ENCODE measurements at places on chromosomes 3 and 15.
A peak's percentile ranks its signal among the peaks of the same experiment; 100 is the strongest.

GRCh38 chr3:115284980-115285379 is 137.9 kb upstream of the ZBTB20 start:
- no peak for DNase-seq

- no peak for DNase-seq
Observed at GRCh38 chr15:51111061-51111460, 16.4 kb upstream of the TNFAIP8L3 start.

GRCh38 chr3:77780278-77780996 is 740.5 kb downstream of the ROBO2 start:
- DNase-seq: no peak

DNA sequence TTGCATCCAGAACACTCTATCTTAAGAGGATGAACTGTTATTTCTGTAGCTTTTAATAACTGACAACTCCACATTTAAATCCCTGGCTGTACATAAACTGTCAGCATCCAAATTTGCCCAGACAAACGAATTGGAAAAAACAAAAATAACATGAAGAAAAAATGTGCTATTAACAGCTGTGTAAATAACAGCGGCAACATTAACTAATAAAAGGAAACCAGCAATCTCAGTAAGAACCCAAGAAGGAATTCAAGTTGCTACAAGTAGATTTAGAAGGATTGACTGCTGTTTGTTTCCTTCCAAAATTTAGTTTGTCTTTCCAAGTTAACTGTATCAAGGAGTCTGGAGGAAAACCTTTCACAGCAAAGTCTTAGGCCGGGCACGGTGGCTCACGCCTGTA is 550.6 kb upstream of the MDFIC2 start:
- DNase-seq: no peak

GRCh38 chr15:81312790-81313543 is 11.0 kb downstream of the STARD5 start:
- no peak for DNase-seq

GRCh38 chr3:78879295-78879860 is 888.4 kb downstream of the ROBO1 start:
- no peak for DNase-seq

- DNase-seq: no peak
Observed at GRCh38 chr3:125470671-125471070, 49.3 kb downstream of the SNX4 start.

DNA sequence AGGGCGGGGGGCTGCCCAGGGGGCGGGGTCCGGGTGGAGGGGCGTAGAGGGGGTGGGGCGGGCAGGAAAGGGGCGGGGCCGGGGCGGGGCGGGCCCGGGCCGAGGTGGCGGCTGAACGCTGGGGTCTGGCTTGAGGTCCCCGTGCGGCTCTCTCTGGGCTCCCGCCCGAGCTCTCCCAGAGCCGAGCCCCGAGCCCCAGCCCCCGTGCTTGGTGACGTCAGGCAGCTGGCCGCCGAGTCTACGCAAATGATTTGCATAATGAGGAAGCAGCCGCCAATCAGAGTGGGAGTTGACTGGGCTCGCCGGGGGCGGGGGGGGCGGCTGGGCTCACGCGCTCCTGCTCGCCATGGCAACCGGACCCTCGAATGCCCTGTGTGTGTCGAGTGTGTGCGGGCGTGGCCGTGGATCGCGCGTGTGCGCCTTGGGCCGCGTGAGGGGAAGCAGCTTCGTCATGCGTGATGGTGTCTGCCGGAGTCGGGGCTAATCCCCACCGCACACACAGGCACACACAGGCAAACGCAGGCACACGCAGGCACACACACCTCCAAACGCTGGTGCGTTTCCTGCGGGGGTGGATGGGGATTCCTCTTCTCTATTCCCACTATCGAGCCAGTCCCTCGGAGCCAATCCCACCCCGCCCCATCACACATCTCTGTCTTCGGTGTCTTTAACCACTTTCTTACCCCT is at the start of gene CELF6:
Gene CELF6, minus strand, starts transcription at position 173 of the 687 bp plus-strand sequence. CDS start 283 bp downstream, outside the sequence.
- DNase-seq: peak; percentile 62

- DNase-seq: no peak
Observed at GRCh38 chr3:114446600-114446999, 152.8 kb downstream of the TIGIT start.

DNA sequence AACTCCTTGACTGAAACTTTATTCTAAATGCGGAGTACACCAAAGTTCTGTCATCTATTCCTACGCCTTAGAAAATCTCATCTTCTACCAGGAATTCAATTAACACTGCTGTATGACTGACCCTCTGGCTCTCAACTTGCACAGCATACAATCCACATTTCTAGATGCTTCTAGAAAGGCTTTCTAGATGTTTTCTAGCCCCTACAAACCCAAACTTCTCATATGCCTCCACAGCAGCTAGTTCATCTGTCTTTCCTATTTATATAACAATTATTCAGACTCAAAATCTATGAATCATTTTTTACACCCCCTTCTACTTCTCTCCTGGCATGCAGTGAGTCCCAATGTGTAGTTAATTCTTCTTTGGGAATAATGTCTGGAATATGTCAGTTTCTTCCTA is 13.2 kb downstream of the INO80 start:
- no peak for DNase-seq

DNA sequence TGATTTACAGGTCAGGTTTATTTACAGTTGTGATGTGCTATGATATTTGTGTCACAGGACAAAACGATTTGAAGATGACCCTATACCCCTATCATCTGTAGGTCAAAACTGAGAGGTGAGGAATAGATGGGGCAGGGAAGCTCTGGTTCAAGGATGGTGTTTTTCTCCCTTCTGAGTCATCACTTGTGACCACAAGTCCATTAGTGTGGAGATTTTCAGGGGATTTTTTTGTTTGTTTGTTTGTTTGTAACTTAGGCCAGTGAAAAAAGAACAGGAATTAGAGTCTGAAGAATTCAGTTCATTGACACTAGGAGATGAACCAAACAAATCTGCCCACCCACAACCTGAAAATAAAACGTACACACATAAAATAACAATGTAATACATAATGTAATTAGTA is 62.7 kb upstream of the FAM98B start:
- no peak for DNase-seq

DNA sequence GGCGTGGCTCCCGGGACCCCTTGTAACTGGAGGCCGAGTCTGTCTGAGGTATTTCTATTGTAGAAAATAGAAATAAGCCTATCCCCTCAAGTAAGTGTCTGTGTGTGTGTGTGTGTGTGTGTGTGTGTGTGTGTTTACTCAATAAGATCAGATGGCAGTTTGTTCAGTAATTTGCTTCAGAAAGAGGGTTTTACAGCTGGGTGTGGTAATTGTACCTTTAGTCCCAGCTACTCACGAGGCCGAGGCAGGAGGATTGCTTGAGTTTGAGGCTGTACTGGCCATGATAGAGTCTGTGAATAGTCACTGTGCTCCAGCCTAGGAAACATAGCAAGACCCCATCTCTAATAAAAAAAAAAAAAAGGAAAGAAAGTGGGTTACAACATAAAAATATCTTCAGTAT is 8.7 kb downstream of the SPINT1 start:
- no peak for DNase-seq

DNA sequence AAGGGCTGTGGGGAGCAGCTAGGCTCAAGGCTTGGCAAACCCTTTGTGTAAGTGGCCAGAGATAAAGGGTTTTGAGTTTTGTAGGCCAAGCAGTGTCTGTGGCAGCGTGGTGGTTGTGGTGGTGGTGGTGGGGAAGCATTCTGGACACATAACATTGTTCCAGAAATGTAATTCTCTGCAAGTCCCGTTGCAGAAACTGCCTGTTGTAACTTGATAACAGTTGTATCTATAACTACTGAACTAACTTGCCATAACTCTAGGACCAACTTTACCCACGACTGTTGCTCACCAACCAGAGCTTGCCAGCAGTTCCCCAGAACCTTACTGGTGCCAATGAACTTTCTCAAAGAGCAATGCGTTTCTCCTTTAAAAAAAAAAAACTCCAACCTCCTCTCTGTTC is 18.1 kb upstream of the TMEM40 start:
- no peak for DNase-seq

DNA sequence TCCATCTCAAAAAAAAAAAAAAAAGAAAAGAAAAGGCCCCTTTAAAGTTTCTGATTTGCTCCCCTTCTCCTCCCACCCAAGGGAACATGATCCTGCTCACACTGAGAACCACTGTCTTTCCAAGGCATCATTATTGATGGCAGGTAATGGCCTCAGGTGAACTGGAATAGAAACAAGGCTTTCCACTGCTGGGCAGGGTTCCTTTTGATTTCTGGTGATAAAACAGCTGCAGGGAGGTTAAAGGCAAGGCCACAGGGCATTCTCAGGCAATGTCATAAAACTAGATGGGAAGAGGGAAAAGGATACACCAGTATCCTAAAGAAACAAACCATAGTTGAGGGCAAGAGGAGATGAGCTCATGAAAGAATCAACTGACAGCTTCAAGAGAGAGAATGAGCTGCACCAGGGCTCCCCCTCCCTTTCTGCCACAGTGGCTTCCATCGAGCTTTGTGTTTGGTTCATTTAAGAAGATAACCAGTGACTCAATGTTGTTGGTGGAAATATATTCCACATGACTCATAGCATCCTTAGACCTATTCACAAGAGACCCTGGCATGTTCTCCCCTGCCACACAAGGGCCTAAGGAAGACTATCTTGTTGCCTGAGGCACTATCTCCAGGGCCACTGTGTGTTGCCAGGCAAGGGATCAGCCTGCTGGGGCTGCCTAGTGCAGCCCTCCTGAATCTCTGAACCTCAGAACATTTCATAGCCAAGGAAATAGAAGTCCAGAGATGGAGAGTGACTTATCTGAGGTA is 86.4 kb downstream of the WDR76 start:
- no peak for DNase-seq

- no peak for DNase-seq
Observed at GRCh38 chr3:46565607-46566039, 479 bp downstream of the LRRC2 start.

DNA sequence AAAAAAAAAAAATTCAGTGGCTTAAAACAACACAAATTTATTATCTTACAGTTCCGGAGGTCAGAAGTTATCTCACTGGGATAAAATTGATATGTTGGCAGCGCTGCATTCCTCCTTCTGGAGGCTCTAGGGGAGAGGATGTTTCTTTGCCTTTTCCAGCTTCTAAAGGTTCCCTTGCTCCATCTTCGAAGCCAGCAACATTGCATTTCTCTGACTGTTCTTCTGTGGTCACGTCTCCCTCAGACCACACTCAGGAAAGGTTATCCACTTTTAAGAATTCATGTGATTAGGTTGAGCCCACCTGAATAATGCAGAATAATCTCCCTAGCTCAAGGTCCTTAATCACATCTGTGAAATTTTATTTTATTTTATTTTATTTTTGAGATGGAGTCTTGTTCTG is 23.4 kb upstream of the ACAP2 start:
- DNase-seq: no peak

GRCh38 chr3:192229866-192230265 is 497.5 kb downstream of the FGF12 start:
- no peak for DNase-seq

DNA sequence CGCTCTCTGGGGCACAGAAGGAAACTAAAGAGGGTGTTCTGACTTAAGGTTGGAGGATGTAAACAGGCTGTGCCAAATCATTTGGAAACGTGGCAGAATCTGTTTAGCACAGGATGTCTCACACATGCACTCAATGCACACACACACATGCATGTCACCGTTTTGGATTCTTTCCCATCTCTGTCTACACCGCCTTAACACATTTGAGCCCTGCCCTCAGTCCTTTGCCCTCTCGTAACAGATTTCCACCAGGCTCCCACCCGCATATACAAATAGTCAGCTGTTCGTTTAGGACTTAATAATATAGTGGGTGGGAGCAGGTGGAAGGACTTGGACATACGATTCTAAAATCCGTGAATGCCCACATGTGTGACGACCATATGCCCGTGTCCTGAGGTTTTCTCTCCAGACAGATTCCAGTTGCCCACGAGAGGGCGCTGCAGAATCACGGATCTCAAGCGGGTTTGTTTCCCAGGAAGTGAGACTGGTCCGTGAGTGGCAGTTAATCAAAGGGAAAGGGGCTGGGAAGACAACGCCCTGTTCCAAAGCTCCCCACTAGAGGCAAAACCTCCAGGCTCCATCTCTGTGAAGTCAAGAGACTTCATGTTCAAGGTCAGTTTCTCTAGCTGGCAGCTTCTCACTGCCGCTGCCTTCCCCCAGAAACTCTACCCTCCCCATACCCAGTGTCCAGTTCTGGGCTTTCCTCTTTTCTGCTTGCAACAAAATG is 44.5 kb downstream of the NOX5 start:
- DNase-seq: peak; percentile 82
